CD8-positive, alpha-beta T cell (primary cell): ENCODE measurements at places on chromosomes 5 and 9.
A peak's percentile ranks its signal among the peaks of the same experiment; 100 is the strongest.

GRCh38 chr5:39505363-39505762 is 80.6 kb upstream of the DAB2 start:
- DNase-seq = no peak

DNA sequence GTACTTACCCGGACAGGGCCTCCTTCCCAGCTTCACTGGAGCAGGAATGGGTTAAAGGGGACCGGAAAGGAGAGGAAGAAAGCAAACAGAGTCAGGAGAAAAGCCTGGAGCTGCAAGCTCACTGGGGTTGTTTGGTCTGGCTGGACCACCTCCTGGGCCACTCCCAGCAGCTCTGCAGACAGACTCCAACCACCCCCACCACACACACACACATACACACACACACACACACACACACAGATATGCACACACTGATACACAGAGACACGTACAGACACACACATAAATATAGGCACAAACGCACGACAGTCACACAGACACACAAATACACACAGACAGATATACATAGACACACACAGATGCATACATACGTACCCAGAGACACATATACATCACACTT is 34.9 kb upstream of the SYNPO start:
- DNase-seq = no peak

GRCh38 chr9:114114364-114114763 is 15.3 kb upstream of the KIF12 start:
- DNase-seq = no peak

DNA sequence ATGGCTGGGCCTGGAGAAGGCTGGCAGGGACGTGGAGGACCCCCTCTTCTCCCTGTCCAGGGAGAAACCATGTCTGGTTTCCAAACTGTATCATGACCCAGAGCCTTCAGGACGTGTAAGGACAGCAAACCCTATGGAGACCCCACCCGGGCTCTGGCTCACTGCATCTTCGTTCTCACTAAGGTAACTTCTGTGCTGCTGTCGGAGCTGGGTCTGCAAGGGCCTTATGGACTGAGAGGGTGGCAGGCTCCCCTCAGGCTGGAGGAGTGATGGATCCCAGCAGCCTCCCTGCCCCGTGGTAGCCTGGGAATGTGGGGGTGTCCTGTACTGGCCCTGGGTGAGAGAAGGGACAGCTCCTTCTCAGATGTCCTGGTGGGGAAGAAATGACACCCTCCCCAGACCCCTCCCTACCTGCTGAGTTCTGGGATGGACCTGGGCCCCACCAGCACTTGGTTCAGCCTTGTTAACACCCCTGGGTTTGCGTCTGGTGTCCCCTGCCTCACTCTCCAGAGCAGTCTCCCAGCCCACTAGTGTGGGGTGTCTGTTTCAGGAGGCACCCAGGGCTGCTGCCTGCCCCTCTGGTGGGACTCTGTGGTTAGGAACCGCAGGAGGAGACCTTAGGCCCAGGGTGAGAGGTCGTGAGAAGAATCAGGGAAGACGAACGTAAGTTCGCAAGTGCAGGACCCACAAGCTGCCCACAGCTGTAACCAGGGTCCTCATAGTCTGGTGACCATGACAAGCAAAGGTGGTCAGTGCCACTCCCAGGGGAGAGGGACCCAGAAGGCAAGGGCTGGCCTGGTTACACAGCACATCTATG is 6.6 kb downstream of the SPATA31E1 start:
- DNase-seq = no peak

DNA sequence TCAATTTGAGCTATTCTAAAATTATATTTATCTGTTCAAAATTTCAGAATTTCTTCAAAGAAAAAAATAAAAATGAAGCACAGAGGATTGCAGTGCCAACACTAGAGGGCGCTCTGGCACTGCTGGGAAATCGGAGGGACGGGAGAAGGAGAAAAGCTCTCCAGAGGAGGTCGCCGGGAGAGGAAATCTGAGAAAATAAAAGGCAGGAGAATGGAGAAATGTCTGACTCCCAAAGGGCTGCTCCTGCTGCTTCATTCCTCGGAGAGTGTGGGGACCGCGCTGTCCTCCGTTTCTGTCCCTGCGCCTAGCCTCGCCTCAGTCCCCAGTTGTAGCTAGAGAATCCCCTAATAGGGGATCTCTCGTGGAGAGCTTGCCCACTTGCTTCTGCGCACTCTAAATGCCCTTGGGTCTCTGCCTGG is 40.0 kb upstream of the ARSB start:
- peak; percentile 29 for DNase-seq

DNA sequence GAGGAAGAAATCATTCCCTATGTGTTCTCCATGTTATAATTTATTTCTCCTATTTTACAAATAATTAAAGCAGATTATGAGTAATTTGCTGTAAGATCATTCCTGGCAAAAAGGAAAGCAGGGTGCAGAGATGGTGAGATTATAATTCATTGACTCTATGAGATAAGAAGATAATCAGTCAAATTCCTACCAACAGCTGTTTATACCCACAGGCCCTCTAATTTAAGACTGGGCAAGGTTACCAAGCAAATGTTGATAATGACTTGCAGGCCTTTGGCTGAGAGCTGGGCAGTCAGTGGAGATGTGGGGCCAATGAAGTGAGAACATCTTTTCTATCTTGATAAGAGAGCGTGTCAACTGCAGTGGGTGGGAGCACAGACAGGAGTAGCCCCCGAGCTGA is 222.7 kb downstream of the ICE1 start:
- DNase-seq = no peak

- DNase-seq = no peak
These were observed 53.3 kb downstream of the GLDC start for GRCh38 chr9:6592231-6592630.

DNA sequence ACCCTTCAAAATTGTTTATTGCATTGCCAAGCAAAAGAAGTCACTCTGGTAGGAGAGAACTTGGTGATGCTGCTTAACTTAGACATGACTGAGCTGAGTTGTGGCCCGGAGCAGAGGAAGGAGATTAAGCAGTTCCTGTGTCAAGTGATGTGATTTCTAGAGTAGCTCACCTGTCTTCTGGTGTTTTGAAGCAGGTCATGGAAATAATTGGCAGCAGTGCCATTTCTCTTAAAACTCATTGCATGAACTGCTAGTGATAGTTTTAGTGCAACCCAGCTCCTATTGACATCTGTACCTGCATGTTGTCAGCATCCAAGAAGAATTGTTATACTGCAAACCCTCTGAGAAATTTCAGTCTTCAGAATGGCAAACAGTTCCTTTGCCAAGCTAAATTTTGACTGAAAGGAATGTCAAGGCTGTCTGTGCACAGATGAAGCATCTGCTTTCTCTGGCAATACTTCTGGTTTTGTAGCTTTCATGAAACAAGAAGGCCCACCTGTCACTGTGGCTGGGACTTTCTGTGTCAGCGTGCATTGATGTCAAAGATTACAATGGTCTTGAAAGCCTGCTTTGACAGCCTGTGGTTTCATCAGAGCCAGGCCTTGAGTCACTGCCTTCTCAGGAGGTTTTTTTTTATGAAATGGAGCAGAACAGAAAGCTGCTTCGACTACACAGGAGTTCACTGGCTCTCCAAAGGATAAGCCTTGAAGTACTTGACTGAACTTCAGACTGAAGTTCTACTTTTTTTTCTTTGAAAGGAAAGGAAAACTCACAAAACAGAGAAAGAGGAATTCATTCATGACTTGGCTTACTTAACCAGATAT is 90.6 kb downstream of the RALGPS1 start:
- DNase-seq = peak; percentile 84

DNA sequence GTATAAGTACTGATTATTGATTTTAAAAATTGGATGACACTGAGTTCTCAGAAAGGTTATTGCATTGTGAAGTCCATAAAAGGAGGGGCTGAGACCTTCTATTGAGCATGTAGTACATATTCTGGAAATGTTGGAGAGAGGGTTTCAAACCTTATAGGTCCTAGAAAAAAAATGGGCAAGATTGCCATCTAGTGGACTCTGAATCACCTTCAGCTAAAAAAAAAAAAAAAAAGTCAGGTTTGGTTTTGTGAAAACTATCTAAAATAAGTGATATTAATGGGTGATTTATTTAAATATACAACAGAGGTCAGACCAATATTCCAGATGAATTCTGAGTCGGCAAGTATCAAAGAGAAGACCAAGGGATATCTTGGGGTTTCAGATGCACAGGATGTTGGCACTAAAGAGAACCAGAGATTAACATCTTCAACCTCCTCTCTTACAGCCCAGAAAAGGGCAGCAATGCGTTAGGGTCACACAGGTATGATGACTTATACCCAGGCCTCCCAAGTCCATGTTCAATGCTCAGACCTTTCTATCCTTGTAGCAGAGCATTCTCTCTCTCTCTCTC is 109.8 kb upstream of the NMUR2 start:
- DNase-seq = no peak

- no peak for DNase-seq
These were observed 30.0 kb upstream of the RECK start for GRCh38 chr9:36006549-36007315.

DNA sequence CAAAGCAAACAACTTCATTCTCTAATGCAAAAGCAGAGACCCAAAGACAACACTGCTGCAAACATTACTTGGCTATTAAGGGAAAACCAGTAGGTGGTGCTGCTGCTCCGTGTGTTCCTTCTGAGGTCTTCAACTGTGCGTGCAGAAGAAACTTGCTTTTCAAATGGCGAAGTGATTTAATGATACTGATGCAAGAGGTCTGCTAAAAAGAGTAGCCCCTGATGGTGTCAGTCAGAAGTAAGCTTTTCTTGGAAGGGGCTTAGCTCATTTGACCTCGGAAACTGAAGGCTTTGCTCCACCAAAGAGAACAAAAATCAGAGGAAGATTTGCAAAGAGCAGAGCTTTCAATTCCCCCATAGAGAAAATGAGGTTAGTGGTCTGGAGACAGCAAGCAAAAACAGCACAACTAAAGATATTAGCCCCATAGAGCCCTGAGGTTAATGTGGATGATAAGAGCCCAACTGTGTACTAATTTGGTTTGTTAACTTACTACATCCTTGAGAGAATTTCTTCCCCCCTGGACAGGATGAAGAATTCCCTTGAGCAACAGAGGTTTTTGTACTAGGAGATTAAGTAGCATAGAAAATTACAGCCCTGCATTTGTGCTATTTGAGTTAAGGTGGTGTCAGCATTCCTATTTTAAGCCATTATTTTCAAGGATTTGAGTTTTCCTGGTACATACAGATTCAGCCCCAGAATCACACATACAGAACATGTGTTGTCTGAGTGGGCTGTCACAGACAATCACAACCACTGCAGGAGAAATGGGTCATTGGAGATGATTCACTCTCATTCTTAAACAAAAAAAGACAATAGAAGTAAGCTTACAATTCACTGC is 153.2 kb upstream of the C9orf72 start:
- DNase-seq = peak; percentile 26

GRCh38 chr5:158302029-158302428 is 443.1 kb upstream of the CLINT1 start:
- DNase-seq = no peak

DNA sequence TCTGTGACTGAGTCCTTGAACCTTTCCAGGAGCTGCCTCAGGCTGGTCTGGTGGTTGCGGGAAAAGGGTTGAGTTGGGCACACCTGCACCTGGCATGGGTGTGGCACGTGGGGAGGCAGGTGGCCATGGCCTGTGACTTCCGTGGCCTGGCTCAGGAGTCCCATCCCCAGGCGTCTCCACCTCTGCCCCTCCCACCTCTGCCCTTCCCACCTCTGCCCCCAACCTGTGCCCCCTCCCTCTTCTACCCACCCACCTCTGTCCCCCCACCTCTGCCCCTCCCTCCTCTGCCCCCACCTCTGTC is 1.9 kb upstream of the QRFP start:
- no peak for DNase-seq

GRCh38 chr5:91367344-91367743 is 15.8 kb downstream of the ARRDC3 start:
- DNase-seq = no peak

- DNase-seq = no peak
These were observed 19.8 kb upstream of the KCNV2 start for GRCh38 chr9:2697492-2697891.

GRCh38 chr9:136169495-136169894 is 35.4 kb downstream of the LHX3 start:
- DNase-seq = no peak

- peak; percentile 23 for DNase-seq
These were observed 50.8 kb upstream of the PCSK1 start for GRCh38 chr5:96483878-96484277.

DNA sequence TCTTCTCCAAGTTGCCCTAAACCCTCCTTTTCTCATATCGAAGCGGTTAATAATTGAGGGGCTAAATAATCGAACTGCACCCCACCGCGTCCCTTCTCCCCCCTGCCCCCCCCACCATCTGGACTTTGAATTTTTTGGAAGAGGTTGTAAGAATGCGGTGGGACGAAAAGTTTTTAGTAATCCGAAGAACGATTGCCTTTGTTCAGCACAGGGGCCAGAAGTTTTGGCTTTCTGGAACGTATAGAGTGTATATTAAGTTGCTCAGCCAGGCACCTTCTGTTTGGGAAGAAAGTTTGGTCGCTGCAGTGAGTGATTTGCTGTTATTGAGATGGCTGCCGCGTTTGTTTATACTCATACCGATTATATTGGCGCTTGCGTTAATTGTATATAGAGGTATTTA is 518 bp downstream of the ERBIN start:
- no peak for DNase-seq

- DNase-seq = no peak
These were observed 661.6 kb upstream of the C9orf72 start for GRCh38 chr9:28234894-28235277.

GRCh38 chr5:147773139-147773538 is 9.4 kb downstream of the JAKMIP2 start:
- DNase-seq = no peak

- no peak for DNase-seq
These were observed 403.9 kb downstream of the ZNF608 start for GRCh38 chr5:124342584-124342983.

DNA sequence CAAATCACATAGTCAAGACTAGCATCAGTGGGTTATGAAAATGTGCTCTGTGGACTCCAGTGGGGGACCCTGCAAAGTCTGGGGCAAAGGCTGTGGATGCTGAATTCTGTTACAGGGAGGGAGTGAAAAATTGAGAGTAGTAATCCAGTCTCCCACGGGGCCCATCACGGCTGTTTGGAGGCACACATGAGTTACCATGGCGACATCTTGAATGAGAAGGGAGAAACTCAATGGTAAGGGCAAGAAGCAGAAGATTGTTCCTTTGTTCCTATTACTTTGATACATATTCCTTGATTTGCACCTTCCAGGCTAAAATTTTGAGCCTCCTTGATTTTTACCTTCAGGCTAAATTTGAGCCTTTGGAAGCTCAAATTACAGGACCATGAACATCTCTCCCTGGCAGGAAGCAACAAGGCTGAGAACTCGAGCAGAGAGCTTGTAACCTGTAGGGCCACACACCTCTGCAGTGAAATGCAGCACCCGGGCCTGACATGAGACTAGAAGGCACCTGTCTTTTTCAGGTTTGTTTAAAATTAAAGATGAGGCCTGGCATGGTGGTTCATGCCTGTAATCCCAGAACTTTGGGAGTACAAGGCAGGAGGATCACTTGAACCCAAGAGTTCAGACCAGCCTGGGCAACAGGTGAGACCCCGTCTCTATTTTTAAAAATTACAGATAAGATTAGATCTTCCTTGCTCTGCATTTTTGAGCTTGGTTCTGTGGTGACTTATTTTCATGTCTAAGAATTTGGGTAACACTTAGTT is 31.0 kb upstream of the ZFR start:
- no peak for DNase-seq

- DNase-seq = no peak
These were observed 23.9 kb downstream of the SECISBP2 start for GRCh38 chr9:89342213-89342612.

- no peak for DNase-seq
These were observed 102.2 kb upstream of the TUT7 start for GRCh38 chr9:86456416-86456815.
